ENCODE measurements at places on chromosomes 16 and 17.
A peak's percentile ranks its signal among the peaks of the same experiment; 100 is the strongest.

DNA sequence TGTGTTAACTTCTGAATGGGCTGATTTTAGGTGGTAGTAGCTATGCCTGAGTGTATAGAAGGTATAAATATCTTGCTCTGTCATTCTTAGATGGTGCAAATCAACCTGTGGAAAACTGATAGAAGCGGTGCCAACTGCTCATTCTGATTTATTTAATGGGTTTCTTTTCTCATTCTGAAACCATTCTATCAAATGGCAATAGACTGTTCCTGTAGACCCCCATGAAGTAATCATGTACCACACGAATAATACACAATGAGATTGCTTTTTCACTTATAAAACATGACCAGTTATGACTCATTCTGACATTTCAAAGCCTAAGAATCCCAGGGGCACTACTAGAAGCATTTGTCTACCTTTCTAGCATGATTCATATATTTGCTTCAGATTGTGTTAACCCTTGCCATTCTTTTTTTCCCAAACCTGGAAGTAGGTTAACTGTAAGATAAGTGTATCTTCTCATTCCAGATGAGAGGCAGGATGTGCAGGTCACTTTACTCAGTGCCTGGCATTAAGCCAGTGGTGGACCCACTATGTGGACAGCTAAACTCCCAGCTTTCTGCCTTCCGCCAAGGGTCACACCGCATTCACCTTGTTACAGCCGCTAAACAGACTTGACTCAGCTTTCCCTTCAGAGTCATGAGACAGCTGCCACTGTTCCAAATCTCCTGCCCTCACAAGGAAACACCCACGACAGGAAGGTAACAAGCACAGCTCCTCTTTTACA is 16.4 kb upstream of the SLC16A11 start:
- no peak for DNase-seq

GRCh38 chr17:69418535-69418934 is 4.0 kb downstream of the MAP2K6 start:
- no peak for DNase-seq

DNA sequence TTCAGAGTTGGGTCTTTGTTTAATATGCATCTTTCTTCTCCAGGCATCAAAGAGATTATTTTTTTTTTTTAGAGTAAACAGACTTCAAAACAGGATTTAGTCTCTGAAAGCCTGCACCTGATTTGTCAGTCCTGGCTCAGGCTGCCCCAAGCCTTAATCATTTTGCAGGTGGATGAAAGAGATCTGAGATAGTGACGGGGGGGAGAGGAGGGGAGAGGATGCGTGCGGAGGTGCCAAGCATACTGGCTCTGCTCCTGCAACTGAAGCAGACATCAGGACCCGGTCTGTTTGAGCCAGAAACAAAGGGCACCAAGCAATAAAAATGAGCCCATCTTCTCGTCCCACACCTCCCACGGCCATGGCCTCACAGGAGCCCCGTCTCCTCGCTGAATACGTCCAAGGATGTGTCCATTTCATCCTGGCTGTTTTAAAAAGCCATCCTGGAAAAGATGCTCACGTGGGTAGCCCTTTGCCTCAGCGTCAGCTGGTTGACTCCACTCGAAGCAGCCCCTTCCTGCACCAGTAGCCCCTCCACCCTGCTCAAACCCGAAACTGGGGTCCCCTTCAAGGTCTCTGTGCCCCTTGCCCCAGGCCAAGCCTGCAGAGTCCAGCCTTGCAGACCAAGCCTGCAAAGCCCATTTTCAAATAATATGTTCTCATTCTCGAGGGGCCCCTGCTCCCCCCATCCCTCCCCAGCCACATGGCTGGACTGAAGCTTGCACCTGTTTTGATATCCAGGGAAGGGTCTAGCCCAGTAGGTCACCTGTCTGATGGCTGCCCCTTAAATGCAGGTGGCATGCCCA is 84.8 kb upstream of the TNRC6C start:
- peak; percentile 66 for DNase-seq

GRCh38 chr16:52424591-52424990 is 122.4 kb downstream of the TOX3 start:
- DNase-seq: no peak

- DNase-seq: no peak
Measured at GRCh38 chr17:1779571-1780131, 17.8 kb downstream of the SERPINF1 start.

DNA sequence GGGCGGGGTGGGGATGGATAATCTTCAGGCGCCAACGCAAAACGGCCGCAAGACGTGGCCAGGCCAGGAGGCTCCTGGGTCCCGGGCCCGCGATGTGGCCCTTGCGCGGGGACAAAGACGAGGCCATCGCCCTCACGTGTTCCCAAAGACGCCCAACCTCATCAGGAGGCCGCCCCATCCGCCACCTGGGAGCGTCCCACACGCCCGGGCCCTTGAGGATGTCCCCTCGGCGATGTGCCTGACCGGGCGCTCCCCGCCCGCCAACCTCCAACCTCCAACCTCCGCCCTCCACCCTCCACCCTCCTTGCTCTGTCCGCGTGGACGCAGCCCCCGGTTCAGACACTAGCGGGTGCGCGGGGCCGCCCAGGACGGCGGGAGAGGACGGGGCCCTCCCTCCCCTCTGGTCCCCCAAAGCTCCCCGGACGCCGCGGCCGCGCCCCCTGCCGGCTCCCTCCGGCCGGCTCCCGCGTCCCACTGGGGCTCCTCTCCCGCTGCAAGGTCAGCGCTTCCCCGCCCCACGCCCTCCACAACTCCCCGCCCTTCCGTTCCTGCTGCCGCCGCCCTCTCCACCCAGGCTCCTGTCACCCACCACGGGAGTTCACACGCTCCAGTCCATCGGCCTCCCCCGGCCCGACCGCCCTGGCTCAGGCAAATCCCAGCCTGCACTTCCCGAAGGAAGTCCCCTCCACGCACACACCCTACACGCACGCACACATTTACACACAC is 250.8 kb upstream of the RPL38 start:
- peak; percentile 92 for DNase-seq

Data from D341Med (cell line).